ENCODE measurements at places on chromosomes 12 and 14.

GRCh38 chr14:60653701-60654161, 4.5 kb upstream of the SIX1 start:
- DNase-seq = peak; percentile 10

- DNase-seq = no peak
Measured at GRCh38 chr14:32696325-32697091, 242.2 kb upstream of the NPAS3 start.

GRCh38 chr12:57887631-57888408, 41.3 kb upstream of the CTDSP2 start:
- DNase-seq = peak; percentile 38

- DNase-seq = peak; percentile 84
Measured at GRCh38 chr14:71166180-71166837, 259.1 kb downstream of the PCNX1 start.

DNA sequence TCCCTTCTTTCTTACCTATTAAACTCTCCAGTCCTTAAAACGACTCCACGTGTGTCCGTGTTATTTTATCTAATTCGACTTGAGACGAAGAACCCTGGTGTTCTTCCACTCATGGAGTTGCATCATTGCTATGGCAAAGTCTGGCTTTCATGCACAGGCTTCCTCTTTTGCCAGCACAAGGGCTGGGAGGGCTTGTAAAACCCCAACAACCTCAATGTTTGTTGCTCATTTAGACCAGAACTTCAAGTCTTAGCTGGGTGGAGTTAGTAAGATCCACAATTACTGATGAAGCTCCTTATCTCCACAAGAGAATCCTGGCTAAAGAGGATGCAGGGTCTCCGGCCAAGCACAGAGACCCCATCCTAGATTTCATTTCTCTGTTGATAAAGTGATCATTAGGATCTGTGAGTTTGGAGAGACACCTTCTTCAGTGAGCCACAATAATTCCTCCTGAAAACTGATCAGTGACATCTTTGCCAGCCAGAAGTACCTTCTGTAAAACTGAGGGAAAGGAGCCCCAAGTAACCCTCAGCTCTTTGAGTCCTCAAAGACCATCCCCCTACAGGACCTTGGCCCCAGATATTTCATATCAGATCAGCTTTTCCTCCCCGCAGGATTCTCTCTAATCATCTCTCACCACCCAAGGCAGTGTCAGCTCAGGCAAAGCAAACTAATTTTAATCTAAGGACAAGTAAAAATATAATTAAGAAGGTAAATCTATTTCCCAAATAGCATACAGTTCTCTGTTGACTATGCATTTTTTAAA, 514.6 kb downstream of the FUT8 start:
- DNase-seq = no peak

Data from ELF-1 (cell line).